ENCODE measurements at places on chromosomes 6 and 20. TPM values are rescaled to one million over a fixed set of nuclear protein-coding genes. Genes with fewer than 3 reads are reported as not detected.

Gene LKAAEAR1
- total RNA-seq: 0.82 TPM

Gene CDH4
- 12.0 TPM for total RNA-seq

Gene ADGB
- total RNA-seq: 3.1 TPM

Gene MYMX
- total RNA-seq: not detected

Gene MOG
- total RNA-seq: 0.16 TPM

Gene SCGN
- total RNA-seq: 0.82 TPM

Gene SIRPG
- not detected for total RNA-seq

Gene CFAP61
- 2.1 TPM for total RNA-seq

Gene ECT2L
- total RNA-seq: not detected

Gene MAS1L
- 0.33 TPM for total RNA-seq

Gene GZF1
- 22.3 TPM for total RNA-seq

Measured in camera-type eye (tissue), 1 donor.